ENCODE measurements at places on chromosomes 2 and 18. TPM values are rescaled to one million over a fixed set of nuclear protein-coding genes. Genes with fewer than 3 reads are reported as not detected.

Gene IL36A
- total RNA-seq, result not detected

Gene RNF144A
- 52.6 TPM for total RNA-seq

Gene IL1F10
- not detected for total RNA-seq

Gene SPDYA
- 3.7 TPM for total RNA-seq

Gene ALK
- total RNA-seq, result 9.5 TPM

Gene POTEI
- 0.22 TPM for total RNA-seq

Gene NEU2
- not detected for total RNA-seq

Gene WNT6
- total RNA-seq, result 1.0 TPM

Gene RNF103
- 45.1 TPM for total RNA-seq

Gene MBOAT2
- 84.3 TPM for total RNA-seq

Gene RAPH1
- 88.7 TPM for total RNA-seq

Gene CFAP221
- 4.1 TPM for total RNA-seq

Gene CNDP1
- 9.9 TPM for total RNA-seq

Gene ANKRD29
- 6.7 TPM for total RNA-seq

Gene CPLX4
- 46.1 TPM for total RNA-seq

Gene HOXD3
- total RNA-seq, result 3.0 TPM

Gene GNAL
- 17.5 TPM for total RNA-seq

Gene DUSP28
- total RNA-seq, result 6.6 TPM
